ENCODE measurements at places on chromosomes 12 and 14. TPM values are rescaled to one million over a fixed set of nuclear protein-coding genes. Genes with fewer than 3 reads are reported as not detected.

GRCh38 chr12:113891739-113892520 is 74.2 kb downstream of the RBM19 start:
- no peaks in the 10 kb centered on the region for H3K4me1 ChIP-seq
- H3K36me3 ChIP-seq: no peaks in the 10 kb centered on the region
- DNase-seq: no peak
- H3K4me3 ChIP-seq: no peak overlapping the region

DNA sequence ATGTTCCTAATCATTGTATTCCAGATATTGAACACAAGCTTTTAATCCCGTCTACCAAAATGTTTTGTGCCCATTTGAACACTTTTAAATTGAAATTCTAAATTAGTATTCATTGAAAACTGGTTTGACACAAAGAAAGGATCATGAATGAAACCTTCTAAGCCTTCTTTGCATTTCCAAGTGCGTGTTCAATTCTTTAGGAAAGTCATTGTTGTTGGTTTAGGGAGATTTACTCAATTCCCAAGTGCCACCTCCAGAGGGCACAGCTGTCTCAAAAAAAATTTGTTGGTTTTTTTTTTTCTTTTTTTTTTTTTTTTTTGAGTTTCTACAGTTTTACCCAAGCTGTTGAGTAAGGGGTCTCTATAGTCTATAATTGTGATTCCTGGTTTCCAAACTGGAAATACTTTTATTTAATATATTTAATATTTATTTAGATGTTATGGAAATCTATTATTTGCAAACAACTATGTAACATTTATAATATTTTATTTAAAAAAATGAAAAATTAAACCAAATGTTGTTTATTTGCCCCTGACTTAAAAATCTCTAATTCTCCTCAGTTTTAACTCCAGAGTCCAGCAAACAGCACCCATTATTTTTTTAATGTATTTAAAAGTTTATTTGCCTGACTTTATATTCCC is 79.9 kb downstream of the NEDD1 start:
- H3K36me3 ChIP-seq: no peaks in the 10 kb centered on the region
- no peak overlapping the region for H3K4me3 ChIP-seq
- peaks cover 9% of the 10 kb centered on the region for H3K4me1 ChIP-seq
- H3K27ac ChIP-seq: no peak overlapping the region
- no peak for DNase-seq

Gene SEC23A
- total RNA-seq: 290 TPM

GRCh38 chr12:52815161-52815560 is 1.2 kb upstream of the KRT4 start:
- no peaks in the 10 kb centered on the region for H3K4me1 ChIP-seq
- no peak for DNase-seq
- H3K4me3 ChIP-seq: no peak overlapping the region
- no peak overlapping the region for H3K27ac ChIP-seq
- no peaks in the 10 kb centered on the region for H3K36me3 ChIP-seq

Gene LRRC43
- total RNA-seq: 0.64 TPM

GRCh38 chr12:69091442-69092017 is 147.8 kb upstream of the CPSF6 start:
- no peaks in the 10 kb centered on the region for H3K4me1 ChIP-seq
- no peaks in the 10 kb centered on the region for H3K27me3 ChIP-seq
- H3K27ac ChIP-seq: no peak overlapping the region
- H3K36me3 ChIP-seq: no peaks in the 10 kb centered on the region
